ENCODE measurements at places on chromosomes 16 and 17. TPM values are rescaled to one million over a fixed set of nuclear protein-coding genes. Genes with fewer than 3 reads are reported as not detected.
A peak's percentile ranks its signal among the peaks of the same experiment; 100 is the strongest.

The TRPV2 gene
- 4.3 TPM for polyA plus RNA-seq

The ELOB gene
- 138 TPM for polyA plus RNA-seq

GRCh38 chr17:27630607-27631410 is at the start of gene LGALS9:
TSS of gene LGALS9 (plus strand) at chr17:27631188. CDS start at chr17:27631266, 78 bp downstream.
- DNase-seq, result no peak

The ANKRD40 gene
- polyA plus RNA-seq, result 44.8 TPM

- no peak for DNase-seq
Observed at GRCh38 chr17:48597778-48598631, 4.4 kb upstream of the HOXB5 start.

DNA sequence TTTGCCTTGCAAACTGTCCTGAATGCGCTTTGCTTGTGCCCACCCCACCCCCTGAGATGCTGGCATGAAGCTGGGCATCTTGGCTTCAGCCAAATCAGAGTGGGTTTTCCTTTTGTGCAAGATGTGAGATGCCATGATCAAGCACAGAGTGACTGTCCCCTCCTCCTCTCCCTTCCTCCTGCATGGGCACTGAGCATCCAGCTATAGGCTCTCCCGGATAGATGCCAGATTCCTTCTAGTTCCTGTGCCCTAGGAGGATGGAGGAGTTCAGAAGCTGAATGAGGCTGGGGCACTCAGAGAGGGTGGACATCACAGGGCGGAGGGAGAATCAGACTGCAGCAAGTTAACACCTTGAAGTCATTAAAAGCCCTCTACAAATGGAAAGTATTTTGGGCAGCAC is 384.1 kb upstream of the CCL2 start:
- DNase-seq, result no peak

- DNase-seq, result no peak
Observed at GRCh38 chr17:31587462-31587861, 196.0 kb downstream of the RAB11FIP4 start.

The GFOD2 gene
- polyA plus RNA-seq, result 16.9 TPM

- DNase-seq, result no peak
Observed at GRCh38 chr17:36721560-36722120, 120.3 kb downstream of the MRM1 start.

The FGF11 gene
- polyA plus RNA-seq, result 15.9 TPM

The NPTX1 gene
- polyA plus RNA-seq, result 0.83 TPM

DNA sequence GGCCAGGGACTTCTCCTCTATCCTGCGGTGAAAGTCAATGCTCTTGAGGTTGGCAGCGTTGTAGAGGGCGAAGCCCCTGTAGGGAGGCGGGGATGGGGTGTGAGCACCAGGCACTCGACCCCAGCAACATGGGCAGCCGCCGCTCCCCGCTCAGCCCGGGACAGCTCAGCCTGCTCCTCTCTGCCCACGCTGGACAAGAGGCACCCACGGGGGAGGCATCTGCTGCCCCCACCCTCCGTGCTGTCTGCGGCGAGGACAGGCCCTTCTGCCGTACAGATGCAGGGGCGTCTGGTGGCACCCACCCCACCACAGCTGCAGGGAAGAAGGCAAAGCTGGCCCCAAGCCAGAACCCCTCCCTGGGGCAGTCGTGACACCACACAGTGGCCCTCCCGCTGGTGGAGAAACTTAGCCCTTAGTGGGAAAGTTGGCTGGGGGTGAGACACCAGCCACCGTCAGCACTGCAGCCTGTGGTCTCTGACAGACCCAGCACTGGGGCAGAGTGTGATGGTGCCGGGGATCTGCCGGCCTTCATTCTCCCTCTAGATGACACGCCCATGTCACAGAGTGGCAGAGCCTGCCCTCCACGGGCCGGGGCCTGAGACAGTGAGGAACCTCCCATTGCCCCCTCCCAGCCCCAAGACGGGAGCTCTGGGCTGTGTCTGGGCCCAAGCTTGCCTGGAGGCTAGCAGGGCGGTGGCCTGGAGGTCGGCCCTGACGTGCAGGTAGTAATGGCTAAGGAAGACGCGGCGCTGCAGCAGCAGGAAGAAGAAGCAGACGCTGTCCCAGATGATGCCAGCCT is 19.5 kb downstream of the CTU2 start:
- no peak for DNase-seq

The PRR15L gene
- polyA plus RNA-seq, result 0.79 TPM

- DNase-seq, result no peak
Observed at GRCh38 chr17:29113334-29113733, 66.9 kb downstream of the MYO18A start.

GRCh38 chr16:52563767-52564611 is 17.0 kb upstream of the TOX3 start:
- no peak for DNase-seq

The ZNF597 gene
- polyA plus RNA-seq, result 2.3 TPM

- DNase-seq, result no peak
Observed at GRCh38 chr16:49936791-49937190, 80.9 kb upstream of the ZNF423 start.

GRCh38 chr16:69187446-69188235 is 677 bp downstream of the SNTB2 start:
- no peak for DNase-seq

- DNase-seq, result no peak
Observed at GRCh38 chr17:5563456-5563855, 20.9 kb downstream of the NLRP1 start.

- peak; percentile 10 for DNase-seq
Observed at GRCh38 chr17:29933379-29933778, 3.4 kb upstream of the SSH2 start.

The ACE gene
- 6.0 TPM for polyA plus RNA-seq

DNA sequence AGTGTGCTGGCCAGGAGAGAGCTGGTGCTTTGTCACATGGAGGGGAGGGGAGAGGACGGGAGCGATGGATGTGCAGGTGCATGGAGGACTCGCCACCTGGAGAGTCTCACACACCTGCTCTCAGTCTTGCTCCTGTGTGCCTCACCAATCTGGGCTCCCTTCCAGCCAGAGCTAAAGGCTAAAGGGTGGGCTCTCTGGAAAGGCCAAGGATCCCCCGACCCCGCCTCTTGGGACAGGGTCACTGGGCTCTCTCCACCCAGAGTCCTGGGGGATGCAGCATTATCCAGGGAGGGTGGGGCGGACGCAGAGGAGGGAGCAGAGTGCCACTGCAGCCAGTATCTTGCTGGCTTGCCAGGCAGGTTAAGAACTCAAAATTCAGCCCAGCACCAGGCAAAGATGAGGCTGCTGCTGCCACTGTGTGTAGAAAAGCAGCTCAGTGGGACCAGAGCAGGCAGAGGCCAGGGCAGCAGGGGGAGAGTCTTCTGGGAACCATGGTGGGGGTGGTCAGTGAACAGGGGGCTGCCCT is 5.4 kb upstream of the STAT5B start:
- no peak for DNase-seq

GRCh38 chr16:11250786-11251524 is 5.0 kb downstream of the SOCS1 start:
- no peak for DNase-seq

- DNase-seq, result no peak
Observed at GRCh38 chr16:2720064-2720457, at the start of gene PRSS27. TSS of gene PRSS27 (minus strand) at chr16:2720224. CDS start at chr16:2720160, 64 bp downstream.

The GRB7 gene
- polyA plus RNA-seq, result 0.13 TPM

The PMFBP1 gene
- polyA plus RNA-seq, result 2.0 TPM

The CTRB1 gene
- 0.72 TPM for polyA plus RNA-seq

DNA sequence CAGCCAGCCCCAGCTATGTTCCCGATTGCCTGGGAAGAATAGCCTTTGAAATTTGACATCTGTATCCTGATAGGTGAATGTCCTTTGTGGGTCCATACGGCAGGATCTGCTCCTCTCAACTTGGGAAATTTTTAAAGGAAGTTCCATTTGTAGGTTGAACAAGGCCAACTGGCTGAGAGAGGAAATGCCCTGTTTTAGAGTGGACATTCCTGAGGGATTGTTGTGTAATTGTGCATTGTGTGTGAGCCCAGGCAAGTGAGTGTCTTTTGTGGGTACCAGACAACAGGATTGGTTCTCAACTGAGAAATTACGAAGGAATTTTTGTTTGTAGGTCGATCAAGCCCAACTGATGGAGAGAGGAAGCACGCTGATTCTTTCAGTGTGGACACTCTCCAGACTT is 2.6 kb upstream of the CPHXL2 start:
- no peak for DNase-seq

The TPSG1 gene
- 1.5 TPM for polyA plus RNA-seq

GRCh38 chr16:58378401-58378800 is 13.9 kb upstream of the GINS3 start:
- DNase-seq, result no peak

- no peak for DNase-seq
Observed at GRCh38 chr17:59369031-59369975, 37.8 kb downstream of the YPEL2 start.

The FBXL19 gene
- 8.7 TPM for polyA plus RNA-seq

DNA sequence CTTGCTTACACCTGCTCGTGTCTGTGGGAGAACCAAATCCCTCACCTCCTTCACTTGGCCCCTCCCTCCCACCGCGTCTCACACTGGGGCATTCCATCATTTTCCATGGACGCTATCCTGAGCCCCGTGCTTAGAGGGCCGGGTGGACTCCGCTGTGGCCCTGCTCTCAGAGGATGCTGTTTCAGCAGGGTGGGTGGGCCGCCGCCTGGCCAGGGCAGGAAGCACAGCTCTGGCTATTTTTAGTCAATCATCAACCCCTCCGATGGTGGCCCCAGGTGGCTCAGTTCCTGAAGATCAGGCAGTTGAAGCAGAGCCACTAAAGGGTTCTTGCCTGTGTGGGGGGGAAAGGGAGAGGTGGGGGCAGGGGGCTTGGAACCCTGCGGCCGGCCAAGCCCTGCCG is 230.3 kb downstream of the ENGASE start:
- DNase-seq, result no peak

- no peak for DNase-seq
Observed at GRCh38 chr17:9028202-9028987, 7.1 kb downstream of the NTN1 start.

The SCARF1 gene
- polyA plus RNA-seq, result 7.8 TPM

- no peak for DNase-seq
Observed at GRCh38 chr16:88738151-88739084, 32.1 kb downstream of the CTU2 start.

GRCh38 chr17:79023886-79024771 is at the start of gene C1QTNF1:
TSS of gene C1QTNF1 (plus strand) at chr17:79024169. CDS start at chr17:79043969, 19,800 bp downstream.
- DNase-seq, result peak; percentile 76

The RAB40B gene
- polyA plus RNA-seq, result 31.8 TPM

- DNase-seq, result no peak
Observed at GRCh38 chr17:74760404-74761105, 12.1 kb downstream of the NHERF1 start.

DNA sequence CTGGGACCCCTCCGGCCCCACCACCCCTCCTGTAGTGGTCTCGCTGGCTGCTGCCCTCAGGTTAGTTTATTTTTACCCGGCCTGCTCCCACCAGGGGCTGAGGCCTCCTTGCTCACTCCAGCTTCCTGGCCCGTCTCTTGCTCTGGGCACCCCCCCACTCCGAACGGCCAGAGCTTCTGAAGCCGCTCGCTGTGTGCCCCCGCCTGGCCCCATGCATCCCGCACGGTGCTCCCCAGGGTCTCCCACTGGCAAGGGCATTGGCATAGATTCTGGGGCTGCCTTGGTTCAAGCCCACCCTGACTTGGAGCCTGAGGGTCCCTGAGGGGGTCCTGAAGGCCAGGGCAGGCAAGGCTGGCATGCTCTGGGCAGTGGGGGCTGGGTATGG is 186.4 kb downstream of the SEC14L1 start:
- no peak for DNase-seq

All from muscle of arm (tissue), 14 donors.